PC-9 (cell line): ENCODE measurements at places on chromosomes 7 and 10. TPM values are rescaled to one million over a fixed set of nuclear protein-coding genes. Genes with fewer than 3 reads are reported as not detected.

The GCK gene
- total RNA-seq = not detected in 2 replicates

The CAMK2G gene
- total RNA-seq = 125 and 147 TPM in 2 replicates

DNA sequence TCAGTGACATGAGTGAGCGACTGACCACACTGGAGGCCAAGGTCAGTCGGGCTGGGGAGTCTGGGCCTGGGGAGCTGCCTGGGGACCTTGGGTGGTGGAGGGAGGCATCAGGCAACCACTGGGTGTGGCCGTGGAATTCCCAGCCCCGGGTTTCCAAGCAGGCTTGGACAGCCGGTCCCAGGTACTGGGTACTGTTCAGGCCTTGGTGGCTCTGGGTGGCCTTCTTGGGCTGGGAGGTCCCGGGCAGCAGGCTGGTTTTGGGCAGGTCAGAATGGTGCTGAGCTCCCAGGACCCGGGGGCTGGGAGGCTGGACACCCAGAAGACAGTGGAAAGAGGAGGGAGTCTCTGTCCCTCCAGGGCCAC lies 96.0 kb downstream of the MYL10 start:
- H3K27me3 ChIP-seq = peaks cover 17% of the 10 kb centered on the region
- no peaks in the 10 kb centered on the region for H3K4me1 ChIP-seq
- H3K4me3 ChIP-seq = no peak overlapping the region
- H3K36me3 ChIP-seq = no peaks in the 10 kb centered on the region
- no peak overlapping the region for H3K27ac ChIP-seq

DNA sequence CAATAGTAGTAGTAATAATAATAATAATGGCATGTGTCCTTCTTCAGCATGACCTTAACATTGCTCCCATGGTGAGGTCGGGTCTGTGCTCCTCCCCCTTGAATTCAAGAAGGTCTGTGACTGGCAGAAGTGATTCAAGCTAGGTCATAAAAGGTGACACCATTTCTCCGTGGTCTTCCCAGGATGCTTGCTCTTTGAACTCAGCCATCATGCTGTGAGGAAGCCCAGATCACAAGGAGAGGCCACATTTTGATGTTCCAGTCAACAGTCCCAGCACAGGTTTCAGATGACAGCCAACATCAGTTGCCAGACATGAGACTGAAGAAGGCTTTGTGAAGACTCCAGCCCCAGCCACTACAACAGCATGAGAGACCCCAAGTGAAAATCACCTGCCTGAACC lies 83.9 kb downstream of the SEPTIN14 start:
- H3K4me3 ChIP-seq = no peak overlapping the region
- H3K27me3 ChIP-seq = no peaks in the 10 kb centered on the region
- H3K36me3 ChIP-seq = no peaks in the 10 kb centered on the region
- no peaks in the 10 kb centered on the region for H3K4me1 ChIP-seq

DNA sequence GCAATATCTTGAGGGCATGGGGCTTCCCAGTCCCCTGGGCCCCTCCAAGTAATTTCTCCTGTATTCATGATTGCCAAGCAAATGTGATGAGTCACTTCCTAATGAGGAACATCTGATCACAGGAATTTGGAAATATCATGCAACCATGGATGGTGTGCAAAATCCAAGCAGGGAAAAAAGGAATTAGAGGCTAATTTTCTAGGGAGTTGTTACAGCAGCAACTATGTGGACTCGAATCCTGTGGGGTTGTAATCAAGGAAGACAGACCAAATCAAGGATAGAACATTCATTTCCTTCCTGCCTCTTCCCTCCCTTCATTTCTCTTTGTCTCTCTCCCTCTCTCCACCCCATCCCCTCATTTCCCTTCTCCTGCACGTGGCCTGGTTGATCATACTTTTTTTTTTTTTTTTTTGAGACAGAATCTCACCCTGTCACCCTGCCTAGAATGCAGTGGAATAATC lies 23.9 kb upstream of the AGFG2 start:
- no peaks in the 10 kb centered on the region for H3K36me3 ChIP-seq
- H3K4me1 ChIP-seq = peaks cover 25% of the 10 kb centered on the region
- DNase-seq = peak; percentile 43
- H3K27me3 ChIP-seq = no peaks in the 10 kb centered on the region
